Esophagus mucosa (tissue), 1 donor: ENCODE measurements at places on chromosomes 1 and 21. TPM values are rescaled to one million over a fixed set of nuclear protein-coding genes. Genes with fewer than 3 reads are reported as not detected.

DNA sequence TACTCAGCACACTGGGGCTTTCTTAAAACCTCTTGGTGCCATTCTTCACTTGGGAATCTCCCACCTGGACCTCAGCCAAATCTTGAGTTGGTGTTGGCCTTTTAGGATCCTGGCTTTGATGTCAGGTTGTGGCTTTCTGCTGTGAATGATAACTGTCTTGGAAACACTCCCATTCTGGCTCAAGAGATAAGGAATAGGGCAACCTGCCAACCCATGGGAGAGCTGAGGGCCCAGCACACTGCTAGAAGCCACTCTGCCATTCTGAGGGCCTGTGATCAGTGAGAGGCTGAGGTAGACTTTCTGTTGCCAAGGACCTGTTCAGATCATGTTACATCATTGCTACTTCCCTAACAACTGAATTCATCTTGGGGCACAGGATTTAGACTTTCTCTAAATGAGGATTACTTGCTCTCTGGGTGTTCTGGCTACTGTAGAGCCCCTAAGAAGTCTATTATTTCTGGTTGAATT lies 45.8 kb downstream of the TTC39A start:
- ATAC-seq: no peak

KIAA0040 gene
- total RNA-seq: 6.3 TPM

ST3GAL3 gene
- total RNA-seq: 5.5 TPM

KRTAP12-2 gene
- not detected for total RNA-seq

GRCh38 chr1:96872757-96873156 lies 151.2 kb downstream of the PTBP2 start:
- ATAC-seq: no peak
